ENCODE measurements at places on chromosomes 5 and 9.
A peak's percentile ranks its signal among the peaks of the same experiment; 100 is the strongest.

DNA sequence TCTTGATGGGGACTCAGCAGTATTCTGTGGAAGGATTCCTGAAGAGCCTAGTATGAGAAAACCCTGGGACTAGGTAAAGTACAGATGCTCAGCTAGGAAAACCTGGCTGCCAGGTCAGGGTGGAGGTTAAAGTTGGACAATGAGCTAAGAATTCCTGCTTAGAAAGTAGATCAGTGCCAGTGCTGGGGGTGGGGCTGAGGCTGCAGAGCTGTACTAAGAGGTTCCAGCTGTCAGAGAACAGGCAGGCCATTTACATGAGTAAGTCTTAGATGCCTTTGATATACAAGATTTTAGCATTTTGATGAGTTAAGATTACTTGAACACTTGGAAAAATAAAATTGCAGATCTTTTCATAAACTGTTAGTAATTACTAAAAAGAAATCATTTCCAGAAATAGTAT is 332.3 kb upstream of the NUDT12 start:
- DNase-seq, result no peak

GRCh38 chr5:81717226-81717625 is 33.7 kb downstream of the SSBP2 start:
- no peak for DNase-seq

DNA sequence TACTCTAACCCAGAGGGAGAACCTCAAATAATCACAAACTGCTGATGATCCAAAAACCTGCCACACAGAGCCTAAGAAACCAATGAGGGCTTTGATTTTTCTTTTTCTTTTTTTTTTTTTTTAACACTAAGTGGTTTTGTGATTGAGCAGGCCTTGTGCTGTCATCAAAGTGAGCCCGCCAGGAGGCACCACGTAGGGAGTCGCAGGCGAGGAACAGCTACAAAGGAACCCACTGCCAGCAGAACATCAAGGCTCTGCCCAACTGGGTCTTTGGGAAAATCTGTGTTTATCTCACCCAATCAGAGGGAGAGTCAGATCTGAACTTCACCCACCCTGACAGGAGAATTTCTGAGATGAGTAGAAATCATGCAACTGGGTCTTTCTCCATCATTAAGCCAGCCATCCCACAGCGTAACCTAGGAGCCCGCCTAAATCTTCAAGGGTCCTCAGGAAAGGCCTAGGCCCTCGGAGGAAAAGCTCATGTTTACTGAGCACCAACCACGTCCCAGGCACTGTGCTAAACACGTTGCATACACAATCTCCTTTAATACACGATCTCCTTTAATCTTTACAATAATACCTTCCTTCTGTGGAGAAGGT is 126.9 kb upstream of the FSTL4 start:
- DNase-seq, result no peak

- DNase-seq, result no peak
These were observed 13.7 kb upstream of the RHOBTB3 start for GRCh38 chr5:95717439-95717838.

GRCh38 chr5:9820691-9821449 is 190.7 kb upstream of the TAS2R1 start:
- DNase-seq, result no peak

DNA sequence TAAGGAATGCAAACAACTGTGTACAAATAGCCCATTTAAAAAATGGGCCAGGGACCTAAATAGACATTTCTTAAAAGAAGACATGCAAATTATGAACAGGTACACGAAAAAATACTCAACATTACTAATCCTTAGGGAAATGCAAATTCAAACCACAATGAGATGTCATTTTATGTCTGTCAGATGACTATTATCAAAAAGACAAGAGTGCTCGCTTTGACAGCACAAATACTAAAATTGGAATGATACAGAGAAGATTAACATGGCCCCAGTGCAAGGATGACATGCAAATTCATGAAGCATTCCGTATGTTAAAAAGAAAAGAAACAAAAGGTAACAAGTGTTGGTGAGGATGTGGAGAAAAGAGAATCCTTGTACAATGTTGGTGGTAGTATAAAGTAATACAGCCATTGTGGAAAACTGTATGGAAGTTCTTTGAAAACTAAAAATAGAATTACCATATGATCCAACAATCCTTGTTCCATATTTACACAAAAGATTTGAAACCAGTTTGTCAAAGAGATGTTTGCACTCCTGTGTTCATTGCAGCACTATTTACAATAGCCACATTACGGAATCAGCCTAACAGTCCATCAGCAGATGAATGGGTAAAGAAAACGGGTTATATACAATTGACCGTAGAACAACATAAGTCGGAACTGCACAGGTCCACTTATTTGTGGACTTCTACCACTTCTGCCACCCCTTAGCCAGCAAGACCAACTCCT is 47.2 kb upstream of the PCAT7 start:
- no peak for DNase-seq

DNA sequence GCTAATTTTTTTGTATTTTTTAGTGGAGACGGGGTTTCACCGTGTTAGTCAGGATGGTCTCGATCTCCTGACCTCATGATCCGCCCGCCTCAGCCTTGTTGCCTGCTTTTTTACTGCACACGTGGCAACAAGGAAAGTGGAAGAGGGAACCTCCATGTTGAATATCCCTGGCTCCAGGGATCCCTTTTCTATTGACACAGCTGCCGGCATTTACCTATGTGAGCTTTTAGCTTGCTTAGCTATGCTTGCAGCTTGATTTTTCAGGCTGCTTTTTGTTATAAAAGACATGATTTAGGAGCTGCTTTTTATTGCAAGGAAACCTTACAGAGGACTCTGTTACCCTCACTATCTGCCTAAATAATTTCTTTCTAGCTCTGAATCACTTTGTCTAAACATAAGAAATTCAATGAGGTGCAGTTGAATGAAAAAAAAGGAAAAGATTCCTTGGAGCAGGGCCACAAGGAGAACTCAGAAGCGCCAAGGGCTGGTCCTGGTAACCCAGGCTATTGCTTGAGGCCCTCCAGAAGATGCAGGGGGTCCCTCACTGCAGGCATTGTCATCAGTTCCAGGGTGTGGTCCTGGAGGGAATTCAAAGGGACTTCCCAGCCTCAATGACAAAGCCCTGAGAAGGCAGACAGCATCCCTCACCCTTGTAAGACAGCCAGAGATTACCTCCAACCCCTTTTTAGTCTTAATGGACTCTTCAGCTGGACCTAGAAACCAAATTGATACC is 89.9 kb downstream of the SYK start:
- no peak for DNase-seq

GRCh38 chr5:56816546-56817081 is 1.3 kb downstream of the MAP3K1 start:
- DNase-seq, result peak; percentile 57

DNA sequence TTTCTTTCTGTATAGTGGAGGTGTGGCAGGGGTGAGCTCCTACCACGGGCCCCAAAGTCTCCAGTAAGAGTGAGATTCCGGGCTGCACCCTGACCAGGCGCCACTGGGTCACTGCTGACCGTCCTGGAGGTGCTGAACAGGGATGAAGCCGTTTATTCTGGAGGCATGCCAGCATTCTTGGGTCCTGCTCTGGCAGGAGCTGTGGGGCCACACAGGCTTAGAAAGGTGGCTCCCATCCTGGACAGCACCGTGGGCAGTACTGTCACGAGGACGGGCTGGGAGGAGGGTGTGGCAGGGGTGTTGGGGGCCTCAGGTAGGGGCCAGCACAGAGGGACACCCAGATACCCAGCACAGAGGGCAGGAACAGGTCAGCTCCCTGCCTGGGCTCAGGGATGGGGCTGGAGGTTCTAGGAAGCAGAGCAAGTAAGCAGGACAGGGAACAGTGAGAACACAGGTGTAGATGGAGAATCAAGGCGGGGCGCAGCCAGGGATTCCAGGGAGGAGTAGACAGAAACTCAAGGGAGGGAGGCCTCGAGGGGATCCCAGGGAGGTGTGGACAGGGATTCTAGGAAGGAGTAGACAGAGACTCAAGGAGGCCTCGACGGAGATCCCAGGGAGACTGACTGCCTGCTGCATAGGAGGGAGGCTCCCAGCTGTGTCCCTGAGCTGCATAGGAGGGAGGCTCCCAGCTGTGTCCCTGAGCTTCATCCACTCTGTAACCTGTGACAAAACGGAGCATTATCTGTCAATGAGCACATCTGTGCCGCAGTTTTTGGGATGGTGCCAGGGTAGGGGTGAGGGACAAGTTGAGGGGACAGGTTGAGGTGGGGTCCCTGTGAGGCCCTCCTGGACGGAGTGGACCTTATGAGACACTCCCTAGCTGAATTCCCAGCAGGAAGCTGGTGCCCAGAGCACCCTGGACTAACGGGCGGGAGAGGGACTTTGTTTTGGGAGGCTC is 1.1 kb upstream of the PLEKHG4B start:
- peak; percentile 4 for DNase-seq

DNA sequence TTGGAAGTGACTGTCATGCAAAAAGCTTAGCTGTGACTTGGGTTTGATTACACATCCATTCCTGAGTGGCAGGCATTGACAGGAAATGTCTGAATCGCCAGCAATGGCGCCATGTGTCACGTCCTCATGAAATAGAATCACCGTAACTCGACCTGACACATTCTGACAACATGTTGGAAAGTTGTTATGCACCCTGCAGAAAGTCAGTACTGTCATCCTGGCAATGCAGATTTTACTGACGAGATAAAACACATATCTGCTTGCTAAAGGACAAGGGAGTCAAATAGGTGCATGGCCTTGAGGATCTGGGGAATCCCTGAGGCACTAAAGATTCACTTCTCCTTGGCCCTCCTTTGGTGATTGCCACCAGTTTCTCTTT is 344.2 kb downstream of the SPATA31D1 start:
- DNase-seq, result peak; percentile 54

DNA sequence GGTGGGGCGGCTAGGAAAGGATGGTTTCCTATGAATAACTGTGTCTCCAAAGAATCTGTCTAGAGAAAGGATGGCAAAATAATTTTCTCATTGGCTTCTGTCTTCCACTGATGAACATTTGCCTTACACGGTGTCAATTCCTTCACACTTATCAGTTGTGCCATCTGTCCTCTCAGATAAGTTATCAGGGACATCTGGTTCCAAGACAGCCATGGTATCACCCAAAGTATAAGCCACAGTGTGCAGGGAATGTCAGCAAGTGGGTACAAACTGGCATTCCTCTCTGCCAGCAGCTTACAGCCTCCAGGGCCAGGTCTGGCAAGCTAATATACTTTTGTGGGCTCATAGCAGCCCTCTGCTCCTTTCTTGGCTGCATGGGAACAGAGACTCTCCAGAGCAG is 1092.0 kb downstream of the EFNA5 start:
- DNase-seq, result no peak

DNA sequence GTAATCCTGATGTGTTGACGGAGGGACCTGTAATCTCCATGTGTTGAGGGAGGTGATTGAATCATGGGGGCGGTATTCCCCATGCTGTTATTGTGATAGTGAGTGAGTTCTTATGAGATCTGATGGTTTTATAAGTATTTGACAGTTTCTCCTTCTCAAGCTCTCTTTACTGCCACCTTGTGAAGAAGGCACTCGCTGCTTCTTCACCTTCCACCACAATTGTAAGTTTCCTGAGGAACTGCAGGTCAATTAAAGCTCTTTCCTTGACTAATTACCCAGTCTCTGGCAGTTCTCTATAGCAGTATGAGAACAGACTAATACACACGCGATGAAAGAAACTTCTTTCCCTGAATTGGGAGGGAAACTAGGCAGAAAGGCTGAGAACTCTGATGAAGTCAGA is 141.1 kb upstream of the RAD23B start:
- peak; percentile 64 for DNase-seq

GRCh38 chr5:91478096-91478495 is 95.0 kb upstream of the ARRDC3 start:
- DNase-seq, result no peak

- no peak for DNase-seq
These were observed 82.7 kb downstream of the DROSHA start for GRCh38 chr5:31449174-31449573.

DNA sequence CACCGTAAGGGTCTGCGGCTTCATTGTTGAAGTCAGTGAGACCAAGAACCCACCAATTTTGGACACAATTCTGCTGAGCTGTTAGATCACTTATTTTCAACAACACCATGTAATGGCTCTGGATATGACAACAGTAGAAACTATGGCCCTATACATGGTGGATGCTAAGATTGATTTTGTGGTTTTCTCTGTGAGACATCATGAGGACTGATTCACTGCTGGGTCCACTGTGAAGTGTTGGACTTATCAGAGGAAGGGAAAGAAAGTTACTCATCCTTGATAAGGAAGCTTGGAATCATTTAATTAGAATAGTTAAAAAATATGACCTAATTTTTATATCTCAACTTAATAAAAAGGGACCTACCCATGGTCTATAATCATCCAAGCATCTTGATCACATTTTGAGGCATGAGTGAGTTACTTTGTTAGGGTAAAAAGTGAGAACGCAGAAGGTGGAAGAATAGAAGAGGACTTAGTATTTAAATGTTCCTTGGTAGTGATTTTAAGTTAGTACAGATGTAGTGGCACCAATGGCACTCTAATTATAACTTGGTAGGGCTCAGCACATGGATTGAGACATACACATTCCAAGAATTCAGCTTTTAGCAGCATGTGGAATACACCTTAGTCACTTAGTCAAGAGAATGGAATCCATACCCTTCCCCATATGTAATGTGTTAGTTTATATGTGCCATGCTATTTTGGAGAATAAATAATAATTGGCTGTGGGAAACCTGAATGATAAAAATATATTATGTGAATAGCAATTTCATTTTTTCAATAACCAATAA is 123.5 kb upstream of the CD180 start:
- no peak for DNase-seq

- DNase-seq, result peak; percentile 19
These were observed 284.6 kb downstream of the MRPS30 start for GRCh38 chr5:45093377-45093776.

GRCh38 chr9:136339173-136339957 is 12.0 kb downstream of the GPSM1 start:
- peak; percentile 41 for DNase-seq

- no peak for DNase-seq
These were observed 337.4 kb downstream of the ADAMTS6 start for GRCh38 chr5:65144136-65144871.
